HCEC 1CT (cell line): ENCODE measurements at places on chromosomes 1 and 21.

GRCh38 chr1:6157528-6158174 is 22.5 kb downstream of the CHD5 start:
- peak; percentile 15 for DNase-seq

DNA sequence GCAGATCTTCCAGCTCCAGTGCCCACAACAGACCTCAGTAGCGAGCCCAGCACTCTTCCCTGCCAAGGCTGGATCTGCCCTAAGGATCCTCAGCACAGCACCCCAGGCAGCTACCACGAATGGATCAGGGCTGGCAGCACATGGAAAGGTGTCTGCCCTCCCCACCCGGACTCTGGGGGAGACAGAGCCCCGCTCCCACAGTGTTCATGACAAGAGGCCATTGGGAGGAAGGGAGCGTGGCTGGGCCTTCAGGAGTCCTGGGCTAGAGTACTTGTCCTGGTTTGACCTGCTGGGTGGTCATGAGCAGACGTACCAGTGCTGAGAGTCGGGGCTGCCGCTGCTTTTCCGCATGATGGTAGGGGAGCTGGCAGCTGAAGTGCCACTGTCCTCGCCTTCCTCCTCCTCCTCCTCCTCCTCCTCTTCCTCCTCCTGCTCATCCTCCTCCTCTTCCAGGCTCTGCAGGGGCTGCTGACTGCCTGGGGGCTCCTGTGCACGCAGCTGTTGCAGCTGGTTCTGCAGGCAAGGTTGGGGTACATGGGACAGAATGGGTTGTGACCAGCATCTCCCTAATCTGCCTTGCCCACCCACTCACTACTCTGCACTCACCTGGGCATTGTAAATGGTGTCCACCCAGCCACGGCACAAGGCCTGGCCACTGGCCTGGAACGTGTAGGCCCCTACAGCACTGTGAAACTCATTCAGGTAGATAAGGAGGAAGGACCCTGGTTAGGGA is 2.9 kb upstream of the TNFRSF25 start:
- no peak for DNase-seq

DNA sequence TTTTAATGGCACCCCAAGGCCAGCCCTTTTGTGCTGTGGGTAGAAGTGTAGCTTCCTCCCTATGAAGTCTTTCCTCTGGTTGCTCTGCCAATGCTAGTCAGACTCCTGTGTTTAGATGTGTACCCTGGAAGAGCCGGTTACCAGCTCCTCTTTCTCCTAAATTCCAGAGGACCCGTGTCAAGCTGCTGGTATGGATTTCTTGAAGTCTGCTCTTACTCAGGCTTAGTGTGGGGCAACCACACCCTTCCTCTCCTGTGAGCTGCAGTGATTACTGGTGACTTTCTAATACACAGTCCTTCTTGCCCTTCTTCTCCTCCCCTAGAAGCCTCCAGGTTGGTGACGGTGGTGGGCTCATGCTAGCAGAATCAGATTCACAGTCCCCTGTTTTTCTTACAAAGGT is 74.1 kb upstream of the AKT3 start:
- peak; percentile 90 for DNase-seq

GRCh38 chr1:205343431-205344065 is 13.2 kb downstream of the KLHDC8A start:
- DNase-seq: no peak

GRCh38 chr1:195866091-195866780 is 742.0 kb downstream of the KCNT2 start:
- no peak for DNase-seq

- no peak for DNase-seq
Measured at GRCh38 chr1:203093754-203094410, 8.1 kb upstream of the MYOG start.

- DNase-seq: no peak
Measured at GRCh38 chr1:202405928-202406327, 57.4 kb downstream of the PPP1R12B start.

DNA sequence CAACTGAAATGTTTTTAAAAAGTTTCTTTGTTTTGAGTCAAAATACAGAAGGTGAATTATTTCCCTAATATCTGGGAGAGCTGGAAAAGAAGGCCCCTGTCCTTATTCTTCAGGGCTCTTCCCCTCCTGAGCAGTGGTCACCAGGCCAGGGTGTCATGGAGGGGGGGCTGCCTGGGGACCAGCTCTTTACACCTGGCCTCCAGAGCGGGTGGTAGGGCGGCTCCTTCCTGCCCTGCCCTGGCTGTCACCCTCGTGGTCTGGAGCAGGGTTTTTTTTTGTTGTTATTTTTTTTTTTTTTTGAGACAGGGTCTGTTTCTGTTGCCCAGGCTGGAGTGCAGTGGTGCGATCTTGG is 6.6 kb downstream of the SKI start:
- DNase-seq: no peak

GRCh38 chr1:231929311-231929710 is 302.7 kb downstream of the DISC1 start:
- no peak for DNase-seq

DNA sequence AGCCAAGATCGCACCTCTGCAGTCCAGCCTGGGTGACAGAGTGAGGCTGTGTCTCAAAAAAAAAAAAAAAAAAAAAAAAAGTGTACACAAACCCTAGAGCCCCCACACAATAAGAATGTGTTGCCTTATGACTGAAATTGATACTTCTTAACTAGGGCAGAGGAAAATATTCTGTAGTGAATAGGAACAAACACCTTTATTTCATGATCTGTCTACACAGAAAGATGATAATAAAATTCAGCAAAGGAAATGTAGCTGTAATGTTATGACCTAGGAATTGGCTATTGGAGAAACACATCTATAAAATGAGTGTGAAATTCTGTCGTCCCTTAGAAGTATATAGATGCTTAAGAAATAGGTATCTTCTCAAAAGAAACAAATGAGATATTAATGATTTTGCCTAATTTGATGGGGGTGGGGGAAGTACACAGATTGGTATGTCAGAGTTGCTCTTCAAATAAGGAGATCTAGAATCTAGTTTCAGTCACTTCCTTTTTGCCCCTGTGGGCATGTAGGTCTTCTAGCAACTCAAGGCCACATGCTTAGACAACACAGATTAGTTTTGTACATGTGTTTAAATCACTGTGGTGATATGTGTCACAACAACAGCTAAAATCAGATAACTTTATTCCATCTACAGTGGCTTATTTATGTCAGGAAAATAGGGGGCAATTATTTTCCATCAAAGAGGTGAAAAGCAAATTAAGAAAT is 10.7 kb upstream of the GPR25 start:
- DNase-seq: no peak

GRCh38 chr1:168783458-168784210 is 54.6 kb upstream of the DPT start:
- peak; percentile 10 for DNase-seq

DNA sequence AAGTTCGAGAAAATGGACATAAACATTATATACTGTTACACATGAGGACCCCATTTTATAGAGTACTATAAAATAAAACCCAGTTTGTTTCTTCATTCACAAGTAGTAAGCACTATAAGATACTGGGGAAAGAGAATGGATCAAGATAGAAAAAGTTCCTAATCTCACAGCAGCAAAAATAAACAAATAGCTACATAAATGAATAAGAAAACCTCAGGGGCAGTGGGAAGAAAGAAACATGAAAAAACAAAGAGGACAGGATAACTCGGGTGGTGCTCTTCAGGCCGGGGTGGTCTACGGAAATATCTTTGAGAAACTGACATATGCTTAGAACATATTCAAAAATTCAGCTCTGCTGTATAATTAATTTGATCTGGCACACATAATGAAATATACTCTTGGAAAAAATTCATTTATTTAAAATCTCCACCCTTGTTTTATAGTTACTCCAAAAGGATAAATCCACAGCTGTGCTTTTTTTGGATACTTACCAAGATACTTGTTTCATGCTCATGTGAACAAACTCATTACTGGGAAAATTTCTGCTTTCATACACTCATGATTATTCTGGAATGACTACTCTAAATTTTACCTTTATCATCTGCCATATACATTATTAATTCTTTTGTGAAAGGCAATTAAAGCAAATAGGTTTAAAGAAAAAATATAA is 20.0 kb downstream of the CEP170 start:
- DNase-seq: peak; percentile 60

- DNase-seq: peak; percentile 11
Measured at GRCh38 chr1:16178596-16179497, 23.0 kb upstream of the EPHA2 start.

DNA sequence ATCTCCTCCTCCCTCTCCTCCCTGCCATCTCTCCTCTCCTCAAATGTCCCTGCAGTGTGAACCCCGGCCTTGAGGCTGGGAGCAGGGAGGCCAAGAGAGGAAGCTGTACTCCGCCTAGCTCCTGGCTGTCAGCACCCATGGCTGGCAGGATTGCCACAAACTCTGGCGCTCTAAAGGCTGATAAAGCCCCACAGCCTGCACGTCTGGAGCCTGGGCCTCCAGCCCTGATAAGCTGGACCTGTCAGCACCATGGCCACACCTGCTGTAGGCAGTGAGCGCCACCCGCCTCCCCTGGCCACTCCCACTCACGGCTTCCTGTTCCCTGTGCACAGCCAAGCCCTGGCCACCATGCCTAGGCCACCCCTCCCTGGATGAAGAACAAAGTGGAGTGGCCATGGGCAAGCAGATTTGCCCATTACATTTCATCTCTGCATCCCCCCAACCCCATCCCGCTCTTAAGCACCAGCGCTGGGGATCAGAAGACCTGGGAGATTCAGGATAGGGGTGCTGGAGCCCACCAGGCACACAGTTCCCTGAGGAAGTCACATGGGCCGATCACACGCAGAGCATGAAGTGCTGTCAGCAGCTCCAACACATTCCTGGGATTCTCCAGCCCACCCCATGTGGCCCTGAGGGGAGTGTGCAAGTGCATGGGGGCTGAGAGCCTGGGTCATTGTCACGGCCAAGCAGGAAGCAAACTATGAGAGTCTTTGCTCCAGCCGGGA is 24.2 kb upstream of the NPPB start:
- DNase-seq: no peak

DNA sequence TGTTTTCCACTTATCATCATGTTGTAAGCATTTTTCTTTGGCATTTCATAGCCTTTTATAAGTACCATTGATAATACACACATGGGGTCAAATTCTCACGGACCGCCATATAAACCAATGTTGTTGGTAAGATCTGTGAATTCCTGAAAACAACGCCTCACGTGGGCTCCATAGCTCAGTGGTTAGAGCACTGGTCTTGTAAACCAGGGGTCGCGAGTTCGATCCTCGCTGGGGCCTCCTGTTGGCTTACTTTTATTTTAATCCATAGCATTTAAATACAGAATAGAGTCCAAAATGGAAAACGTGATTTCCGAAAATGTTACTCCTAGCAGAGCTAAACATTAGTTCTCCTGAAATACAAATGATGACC is 83.1 kb downstream of the HHIPL2 start:
- peak; percentile 61 for DNase-seq

- no peak for DNase-seq
Measured at GRCh38 chr1:116470671-116471070, 97.6 kb downstream of the ATP1A1 start.

GRCh38 chr1:42713293-42713692 is 26.7 kb downstream of the CLDN19 start:
- no peak for DNase-seq

GRCh38 chr1:5507340-5507739 is 484.9 kb downstream of the NPHP4 start:
- DNase-seq: no peak

GRCh38 chr1:97837161-97837560 is 83.7 kb downstream of the DPYD start:
- DNase-seq: no peak

DNA sequence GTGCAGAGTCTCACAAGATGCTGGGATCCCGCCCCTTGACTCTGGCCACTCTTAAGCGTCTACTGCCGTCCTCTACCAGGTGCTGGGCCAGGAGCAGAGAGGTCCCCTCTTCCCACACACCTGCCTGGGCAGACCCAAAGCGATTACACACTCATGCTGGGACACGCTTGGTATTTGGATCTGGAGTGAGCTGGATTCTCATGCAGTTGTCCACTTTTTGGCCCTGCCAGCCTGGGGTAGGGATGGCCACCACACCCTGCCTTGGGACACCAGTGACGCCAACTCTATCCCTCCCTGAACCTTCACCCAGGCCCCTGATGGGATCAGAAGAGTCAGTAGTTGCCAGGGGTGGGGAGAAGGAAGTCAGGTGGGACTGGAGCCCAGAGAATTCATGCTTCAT is 28.6 kb downstream of the ITPKB start:
- DNase-seq: no peak

DNA sequence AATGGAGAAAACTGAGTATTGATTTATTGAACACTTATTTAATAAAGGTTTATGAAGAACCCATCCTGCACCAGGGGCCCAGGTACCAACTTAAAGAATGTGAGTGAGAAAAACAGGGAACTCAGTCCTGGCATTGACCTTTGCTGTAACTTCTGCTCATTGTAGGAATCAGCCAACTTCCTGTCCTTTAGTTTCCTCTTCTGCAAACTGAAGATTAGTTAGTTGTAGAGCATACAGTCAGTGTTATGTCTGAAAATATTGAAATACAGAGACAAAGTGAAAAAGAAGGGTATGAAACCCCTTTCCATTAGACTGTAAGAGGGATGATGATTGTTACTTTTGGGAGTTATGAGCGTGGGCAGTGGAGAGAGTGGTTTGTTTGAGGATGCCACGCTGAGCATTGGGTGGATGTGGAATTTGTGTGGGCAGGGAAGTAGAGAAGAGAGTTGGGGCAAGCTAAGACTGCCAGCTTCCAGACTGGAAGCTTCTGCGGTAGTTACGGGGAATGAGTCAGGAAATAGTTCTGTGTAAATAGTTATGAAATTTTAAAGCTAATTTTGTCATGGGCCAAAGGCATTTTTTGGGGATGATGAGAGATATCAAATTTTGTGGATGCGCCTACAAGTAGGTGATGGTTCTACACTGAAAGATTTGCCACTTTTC is 89.2 kb downstream of the GPR88 start:
- DNase-seq: peak; percentile 93
